SHP77 treated with DMSO at 0.1 percent for 48 hours (cell line): ENCODE measurements at places on chromosomes 3 and 15.
A peak's percentile ranks its signal among the peaks of the same experiment; 100 is the strongest.

DNA sequence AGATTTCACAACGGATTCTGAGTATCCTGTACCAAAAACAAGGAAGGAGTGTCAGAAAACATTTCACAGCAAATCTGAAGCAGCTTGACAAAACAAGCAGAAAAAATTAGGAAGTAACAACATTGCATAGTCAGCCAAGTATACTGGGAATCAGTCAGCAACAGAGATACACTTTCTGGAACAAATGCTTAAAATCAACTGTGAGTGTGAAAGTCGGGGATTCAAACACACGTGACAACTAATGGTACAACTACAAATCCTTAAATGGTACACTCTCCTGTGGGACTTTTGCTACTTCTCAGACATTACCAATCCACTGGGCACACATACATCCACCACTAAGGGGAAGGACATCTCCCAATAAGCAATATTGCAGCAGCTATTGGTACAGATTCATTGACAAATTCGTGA lies 296.6 kb upstream of the MME start:
- no peak for DNase-seq

DNA sequence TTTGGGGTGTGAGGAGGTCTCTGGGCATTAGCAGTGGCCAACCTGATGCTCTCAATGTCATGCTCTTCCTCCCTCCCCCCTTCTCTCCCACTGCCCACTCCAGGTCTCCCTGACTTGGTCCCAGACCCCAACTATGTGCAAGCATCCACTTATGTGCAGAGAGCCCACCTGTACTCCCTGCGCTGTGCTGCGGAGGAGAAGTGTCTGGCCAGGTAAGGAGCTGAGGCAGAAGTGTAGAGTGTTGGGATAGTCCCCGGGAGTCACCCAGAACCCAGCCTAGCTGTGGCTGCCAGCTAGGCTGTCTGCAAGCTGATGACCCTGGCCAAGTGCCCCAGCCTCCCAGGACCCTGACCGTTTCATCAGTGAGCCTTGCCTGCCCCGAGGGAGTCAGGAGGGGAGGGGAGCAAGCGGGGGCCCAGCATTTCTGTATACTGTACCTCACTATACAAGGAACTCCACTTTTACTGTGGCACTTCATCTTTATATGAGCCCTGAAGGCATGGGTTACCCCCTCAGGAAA lies 16.5 kb downstream of the LOXL1 start:
- DNase-seq: no peak

DNA sequence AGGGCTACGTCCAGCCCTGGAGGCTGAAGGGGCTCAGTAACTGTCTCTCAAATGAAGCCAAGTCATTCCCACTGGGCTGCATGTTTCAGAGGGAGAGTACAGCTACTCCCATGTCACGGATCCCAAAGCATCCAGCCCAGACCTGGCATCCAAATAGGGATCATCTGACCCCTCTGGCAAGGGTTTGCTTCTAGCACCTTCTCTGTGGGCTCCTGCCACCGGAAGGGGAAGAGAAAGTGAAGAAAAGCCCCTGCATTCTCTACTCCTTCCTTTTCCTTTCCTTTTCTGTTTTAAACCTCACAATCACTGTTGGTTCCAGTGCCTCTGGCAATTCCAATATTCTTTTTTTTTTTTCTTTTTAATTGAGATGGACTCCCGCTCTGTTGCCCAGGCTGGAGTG lies 64.5 kb upstream of the CTSH start:
- DNase-seq: no peak

DNA sequence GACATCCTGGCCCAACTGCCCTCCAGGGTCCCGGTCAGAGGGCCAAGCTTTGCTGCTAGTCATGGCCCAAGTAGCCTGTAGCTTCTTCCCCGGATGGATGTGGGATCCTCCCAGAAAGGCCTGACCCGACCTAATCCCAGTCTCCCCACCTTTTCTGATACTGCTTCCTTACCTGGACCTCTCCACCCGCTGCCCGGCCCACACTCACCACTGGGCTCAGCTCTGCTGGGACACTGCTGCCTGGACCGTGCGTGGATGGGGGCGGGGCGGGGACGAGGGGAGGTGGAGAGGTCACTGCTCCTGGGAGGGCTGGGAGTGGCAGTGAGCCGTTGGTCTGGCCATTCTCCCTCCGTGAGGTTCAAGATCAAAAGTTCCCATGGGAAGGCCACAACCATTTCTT lies 40.3 kb upstream of the FURIN start:
- no peak for DNase-seq

DNA sequence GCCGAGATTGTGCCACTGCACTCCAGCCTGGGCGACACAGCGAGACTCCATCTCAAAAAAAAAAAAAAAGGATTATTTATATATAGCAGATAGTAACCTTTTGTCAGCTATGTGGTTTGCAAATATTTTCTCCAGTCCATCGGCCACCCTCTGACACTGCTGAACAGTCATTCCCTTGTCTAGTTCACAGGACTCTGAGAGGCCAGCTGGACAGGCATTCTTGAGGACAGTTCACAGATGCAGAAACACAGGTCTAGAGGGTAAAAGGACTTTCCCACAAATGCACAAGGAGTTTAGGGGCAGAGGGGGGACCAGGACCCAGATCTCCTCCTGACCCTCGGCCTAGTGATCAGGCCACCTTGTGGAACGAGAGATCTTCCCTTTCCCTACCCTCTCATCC lies 7.5 kb upstream of the TMEM40 start:
- no peak for DNase-seq

- DNase-seq: no peak
Observed at GRCh38 chr15:67992834-67993233, 61.3 kb upstream of the PIAS1 start.

- DNase-seq: no peak
Observed at GRCh38 chr15:68599560-68600071, 20.8 kb downstream of the CORO2B start.

DNA sequence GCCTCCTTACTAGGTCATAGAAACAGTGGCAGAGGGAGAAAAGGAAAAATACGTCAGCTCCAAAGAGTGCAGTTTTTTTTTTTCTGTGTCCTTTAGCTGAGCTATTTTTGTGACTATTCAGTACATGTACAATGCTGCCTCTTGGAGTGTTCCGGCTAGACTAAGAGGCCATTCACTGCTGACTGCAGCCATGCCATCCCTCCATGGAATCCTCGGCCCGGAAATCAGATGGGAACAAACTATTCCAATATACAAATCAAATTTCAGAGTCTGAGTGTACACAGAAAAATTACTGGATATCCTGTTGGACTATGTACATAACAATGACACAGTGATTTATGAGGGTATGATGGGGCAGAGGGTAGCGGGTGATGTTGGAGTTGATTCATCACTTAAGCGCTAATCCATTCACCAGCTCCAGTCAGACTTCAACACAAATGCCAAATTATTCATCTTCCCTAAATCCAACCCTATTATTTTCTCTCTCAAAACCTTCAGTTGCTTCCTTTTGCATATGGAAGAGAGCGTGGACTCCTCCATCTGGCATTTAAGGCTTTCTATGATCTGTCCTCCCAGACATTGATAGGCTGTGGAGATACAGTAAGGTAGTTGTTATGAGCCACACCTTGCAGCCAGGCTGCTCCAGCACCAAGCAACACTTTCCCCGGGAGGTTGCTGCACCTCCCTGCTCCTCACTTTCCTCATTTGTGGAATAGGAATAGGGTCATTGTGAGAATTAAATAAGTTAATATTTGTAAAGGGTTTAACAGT lies 109.1 kb downstream of the LPP start:
- peak; percentile 54 for DNase-seq

DNA sequence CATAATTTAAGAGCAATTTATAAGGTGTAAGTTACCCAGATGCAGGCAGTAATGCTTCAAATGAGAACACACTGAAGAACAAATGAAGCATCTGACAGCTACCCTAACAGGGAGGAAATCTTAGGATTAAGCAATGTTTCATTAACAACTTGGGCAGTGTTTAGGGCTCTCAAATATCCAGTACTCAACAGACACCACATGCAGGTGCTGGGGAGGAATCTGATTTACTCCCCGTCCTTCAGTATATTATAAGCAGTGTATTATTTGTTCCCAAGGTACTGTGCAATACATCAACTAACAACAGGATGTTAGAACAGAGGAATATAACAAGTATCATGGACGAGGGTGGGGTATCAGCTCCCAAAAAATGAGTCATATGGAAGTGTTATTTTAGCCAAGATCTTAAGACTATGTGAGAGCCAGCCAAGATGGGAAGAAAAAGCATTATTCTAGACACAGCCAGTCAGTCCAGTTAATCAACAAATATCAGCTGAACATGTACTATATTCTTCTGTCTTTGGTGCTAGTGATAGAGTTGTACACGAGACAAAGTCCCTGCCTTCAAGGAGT lies 20.4 kb downstream of the BTBD1 start:
- DNase-seq: no peak

DNA sequence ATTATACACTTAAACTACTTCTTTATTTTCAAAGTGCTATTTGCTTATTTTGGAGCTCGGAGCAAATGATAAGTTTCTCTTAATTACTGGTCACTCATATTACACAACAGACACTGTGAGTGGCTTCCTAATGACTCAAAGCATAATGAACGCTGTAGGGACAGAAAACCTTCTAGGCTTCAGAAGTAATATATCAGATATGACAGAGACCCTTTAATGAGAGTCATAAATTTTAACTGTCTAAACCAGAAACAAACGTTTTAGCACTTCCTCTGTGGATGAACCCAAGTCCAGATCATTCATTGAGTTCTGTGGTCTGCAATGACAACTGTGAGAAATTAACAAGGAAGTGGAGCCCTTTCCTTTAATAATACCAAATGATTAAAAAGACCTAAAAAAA lies 66.6 kb downstream of the ARPP21 start:
- no peak for DNase-seq

DNA sequence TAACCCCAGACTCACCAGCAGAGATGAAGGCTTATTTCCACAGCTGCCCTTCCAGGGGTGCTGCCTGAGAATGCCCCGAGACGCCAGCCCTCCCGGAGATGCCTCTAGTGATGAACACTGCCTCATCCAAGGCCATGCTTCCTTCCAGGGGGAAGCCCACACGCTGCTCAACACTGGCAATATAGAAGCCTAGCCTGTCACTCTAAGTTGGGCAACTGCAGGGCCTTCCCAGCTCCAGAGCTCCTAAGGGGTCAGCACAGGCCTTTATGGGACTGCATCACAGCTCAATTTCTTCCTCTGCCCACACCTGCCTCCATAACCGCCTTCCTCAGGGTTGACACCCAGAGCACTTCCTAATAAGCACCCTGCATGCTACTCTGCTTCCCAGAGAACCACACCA lies 217.7 kb downstream of the ABHD5 start:
- DNase-seq: no peak

GRCh38 chr15:75431682-75432081 lies 19.8 kb downstream of the SIN3A start:
- DNase-seq: no peak

DNA sequence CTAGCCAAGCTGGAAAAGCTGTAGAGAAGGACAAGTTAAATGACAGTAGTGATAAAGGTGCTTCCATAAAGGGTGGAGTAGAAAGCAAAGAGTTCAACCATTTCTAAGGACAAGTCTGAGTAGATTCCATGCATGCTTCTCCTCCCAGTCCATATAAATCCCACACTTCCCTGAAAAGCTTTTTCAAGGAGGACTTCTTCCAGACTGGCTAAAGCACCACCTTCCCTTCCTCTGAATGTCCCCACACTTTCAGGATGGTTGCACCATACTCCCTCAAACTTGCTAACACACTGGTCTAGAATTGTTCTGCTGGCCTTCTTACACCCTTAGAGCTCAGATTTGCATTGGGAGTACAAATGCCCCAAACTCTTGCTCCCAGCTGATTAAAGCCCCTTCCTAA lies 40.9 kb downstream of the FBN1 start:
- no peak for DNase-seq

DNA sequence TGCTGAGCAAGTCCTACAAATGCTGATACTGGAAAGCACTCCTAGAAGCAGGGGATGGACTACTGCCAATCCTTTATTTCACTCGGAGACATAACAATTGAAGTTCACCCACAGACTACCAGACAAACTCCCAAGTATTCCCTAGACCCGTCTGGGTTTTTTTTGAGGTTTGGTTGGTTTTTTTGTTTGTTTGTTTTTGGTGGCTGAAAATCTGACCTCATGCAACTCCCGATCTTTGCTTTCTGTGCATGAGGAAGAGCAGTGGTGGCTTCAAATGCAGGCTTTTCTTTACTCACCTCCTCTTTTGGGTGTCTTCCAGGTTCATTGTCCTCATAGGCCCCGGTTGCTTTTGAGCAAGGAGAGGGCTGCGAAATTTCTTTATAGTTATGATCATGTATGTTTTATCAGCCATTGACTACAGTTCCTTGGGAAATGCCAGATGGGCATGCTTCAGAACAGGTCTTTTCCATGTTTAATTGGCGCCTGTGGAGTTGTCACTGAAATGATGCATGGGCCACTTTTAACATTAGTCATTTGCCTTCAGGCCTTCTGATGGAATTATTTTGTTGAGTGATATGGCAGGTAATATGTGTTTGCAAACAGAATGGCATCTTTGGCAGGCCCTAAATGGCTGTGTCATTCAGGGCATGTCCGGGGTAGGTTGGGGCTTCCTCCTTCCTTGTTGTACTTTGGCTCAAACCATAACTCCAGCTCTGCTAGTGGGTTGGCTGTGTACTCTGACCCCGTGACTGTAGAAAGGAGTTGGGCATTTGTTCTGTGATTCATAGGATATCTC lies 81.3 kb upstream of the ZBED2 start:
- no peak for DNase-seq

- no peak for DNase-seq
Observed at GRCh38 chr15:91525751-91526150, 327.8 kb upstream of the SLCO3A1 start.

GRCh38 chr3:81516042-81516441 lies 245.4 kb downstream of the GBE1 start:
- no peak for DNase-seq

DNA sequence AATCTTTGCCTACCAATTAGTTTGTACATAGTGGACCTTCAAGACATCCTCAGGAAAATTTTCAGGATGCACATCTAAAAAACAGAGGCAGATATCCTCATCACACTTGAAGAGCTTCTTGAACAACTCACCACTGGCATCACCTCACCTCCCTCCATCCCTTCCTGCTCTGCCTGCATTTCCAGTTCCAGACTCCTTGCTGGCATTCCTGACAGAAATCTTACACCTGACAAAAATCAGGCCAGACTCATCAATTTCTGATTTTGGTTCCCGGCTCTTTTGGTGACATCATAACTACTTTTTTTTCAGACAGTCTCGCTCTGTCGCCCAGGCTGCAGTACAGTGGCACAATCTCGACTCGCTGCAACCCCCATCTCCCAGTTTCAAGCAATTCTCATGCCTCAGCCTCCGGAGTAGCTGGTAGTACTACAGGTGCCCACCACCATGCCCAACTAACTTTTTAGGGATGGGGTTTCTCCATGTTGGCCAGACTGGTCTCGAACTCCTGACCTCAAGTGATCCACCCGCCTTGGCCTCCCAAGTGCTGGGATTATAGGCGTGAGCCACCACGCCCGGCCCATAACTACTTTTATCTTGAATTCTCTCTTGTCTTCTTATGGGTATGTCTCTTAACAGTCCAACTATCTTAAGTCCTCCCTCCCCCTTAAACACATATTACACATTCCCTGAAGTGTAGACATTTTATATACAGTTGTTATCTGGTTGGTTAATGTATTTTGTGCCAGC lies 216.6 kb upstream of the IL12A start:
- DNase-seq: no peak
